ENCODE measurements at places on chromosomes 2 and 18.

DNA sequence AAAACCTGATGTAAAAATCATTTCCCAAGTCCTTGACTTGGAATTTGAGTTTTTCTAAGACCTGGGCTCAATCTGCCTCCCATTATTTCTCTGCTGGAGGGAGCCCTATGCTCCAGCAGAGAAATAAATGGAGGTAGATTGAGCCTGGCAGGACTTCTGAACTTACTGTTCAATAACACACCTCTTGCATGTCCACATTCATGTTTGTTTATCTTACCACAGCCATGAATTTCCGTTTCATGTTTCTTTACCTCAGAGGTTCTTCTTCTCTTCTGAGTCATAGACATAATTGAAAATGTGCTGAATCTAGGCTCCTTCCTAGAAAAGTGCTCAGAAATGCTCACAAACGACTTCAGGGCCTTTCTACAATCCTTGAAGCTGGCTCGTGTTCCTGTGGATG, 170.8 kb downstream of the PMAIP1 start:
- no peak for DNase-seq
- no peaks in the 10 kb centered on the region for H3K27me3 ChIP-seq
- H3K36me3 ChIP-seq, result no peaks in the 10 kb centered on the region

GRCh38 chr2:102032368-102033030, 40.7 kb downstream of the IL1R2 start:
- no peaks in the 10 kb centered on the region for H3K27me3 ChIP-seq
- H3K4me1 ChIP-seq, result peaks cover 26% of the 10 kb centered on the region
- H3K36me3 ChIP-seq, result no peaks in the 10 kb centered on the region

- peak overlapping the region; percentile 78 for H3K27ac ChIP-seq
- H3K4me3 ChIP-seq, result peak overlapping the region; percentile 36
- H3K27me3 ChIP-seq, result no peaks in the 10 kb centered on the region
- H3K36me3 ChIP-seq, result no peaks in the 10 kb centered on the region
These were observed 36.6 kb upstream of the ASB1 start for GRCh38 chr2:238389988-238390589.

GRCh38 chr2:147223119-147223518, 621.7 kb upstream of the ACVR2A start:
- no peaks in the 10 kb centered on the region for H3K4me1 ChIP-seq
- DNase-seq, result no peak
- no peak overlapping the region for H3K4me3 ChIP-seq
- no peaks in the 10 kb centered on the region for H3K36me3 ChIP-seq
- no peak overlapping the region for H3K27ac ChIP-seq
- no peaks in the 10 kb centered on the region for H3K27me3 ChIP-seq

DNA sequence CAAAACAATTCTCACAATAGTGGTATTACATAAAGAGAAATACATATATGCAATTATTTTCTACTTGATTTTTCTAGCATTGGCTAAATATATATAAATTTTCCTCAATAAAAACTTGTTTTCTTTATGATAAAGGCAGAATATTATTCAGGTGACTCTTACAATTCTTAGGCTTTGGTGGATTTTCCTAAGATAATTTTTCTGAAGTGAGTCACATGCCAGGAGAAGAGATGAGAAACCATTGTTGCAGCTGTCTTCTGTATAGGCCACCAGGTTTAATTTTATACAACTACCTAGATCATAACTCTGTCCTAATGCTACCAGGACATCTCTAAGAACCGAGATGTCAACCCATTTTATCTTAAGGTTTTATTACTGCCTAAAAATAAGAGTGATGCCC, 552.4 kb upstream of the CDH2 start:
- no peak overlapping the region for H3K4me3 ChIP-seq
- H3K36me3 ChIP-seq, result no peaks in the 10 kb centered on the region
- no peaks in the 10 kb centered on the region for H3K4me1 ChIP-seq
- H3K27me3 ChIP-seq, result no peaks in the 10 kb centered on the region
- H3K27ac ChIP-seq, result no peak overlapping the region
- no peak for DNase-seq

- H3K36me3 ChIP-seq, result no peaks in the 10 kb centered on the region
- peaks cover 25% of the 10 kb centered on the region for H3K4me1 ChIP-seq
- peak overlapping the region; percentile 72 for H3K27ac ChIP-seq
- no peak for DNase-seq
- peak overlapping the region; percentile 68 for H3K4me3 ChIP-seq
These were observed 285.1 kb downstream of the MTX2 start for GRCh38 chr2:176554101-176555048.

DNA sequence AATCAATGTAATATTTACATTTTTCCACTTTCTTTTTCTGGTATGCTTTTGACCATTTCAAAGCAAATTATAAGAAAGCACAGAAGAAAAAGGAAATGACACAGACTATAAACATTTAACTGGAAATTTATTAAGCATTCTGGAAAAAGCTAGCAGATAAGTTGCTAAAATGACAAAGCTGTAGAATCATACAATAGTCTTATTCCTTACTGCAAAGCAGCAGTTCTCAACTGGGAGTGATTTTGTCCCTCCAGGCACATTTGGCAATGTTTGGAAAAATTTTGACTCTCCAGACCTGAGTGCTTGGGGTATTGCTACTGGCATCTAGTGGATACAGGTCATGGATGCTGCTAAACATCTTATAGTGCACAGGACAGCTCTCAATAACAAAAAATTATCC, 75.1 kb downstream of the MBD5 start:
- no peaks in the 10 kb centered on the region for H3K4me1 ChIP-seq
- H3K27ac ChIP-seq, result no peak overlapping the region
- no peaks in the 10 kb centered on the region for H3K27me3 ChIP-seq
- H3K36me3 ChIP-seq, result no peaks in the 10 kb centered on the region

DNA sequence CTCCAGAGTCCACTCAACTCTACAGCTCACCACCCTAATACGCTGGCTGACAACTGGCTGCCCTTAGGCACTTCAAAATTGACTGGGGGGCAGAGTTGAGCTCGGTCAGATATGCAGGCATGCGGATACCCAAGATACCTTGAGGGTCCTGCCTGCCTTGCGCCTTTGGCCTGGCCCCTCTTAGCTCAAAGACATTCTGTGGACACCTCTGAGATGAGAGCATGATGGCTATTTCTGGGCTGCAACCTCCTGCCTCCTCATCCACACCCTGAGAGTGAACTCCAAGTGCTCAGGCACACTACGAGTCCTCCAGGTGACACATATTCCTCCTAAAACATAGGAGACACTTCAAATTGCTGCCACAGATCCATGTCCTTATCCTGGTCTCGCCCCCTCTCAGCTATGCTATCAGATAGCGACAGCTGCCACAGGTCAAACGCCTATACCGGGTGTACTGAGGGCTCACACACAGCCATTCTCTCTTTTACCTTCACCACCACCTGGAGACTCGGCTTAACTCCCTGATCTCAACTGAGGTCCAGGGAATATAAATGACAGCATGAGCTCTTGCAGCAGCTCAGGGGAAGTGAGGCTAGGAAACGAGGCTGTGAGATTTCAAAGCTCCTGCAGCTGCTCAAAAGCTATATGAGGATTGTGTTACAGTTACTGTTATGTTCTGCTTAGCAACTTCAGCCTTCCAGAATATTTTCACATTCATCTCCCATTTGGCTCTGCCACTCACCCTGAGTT, 60.5 kb upstream of the TEX51 start:
- no peaks in the 10 kb centered on the region for H3K27me3 ChIP-seq
- H3K27ac ChIP-seq, result no peak overlapping the region
- H3K4me3 ChIP-seq, result no peak overlapping the region
- no peaks in the 10 kb centered on the region for H3K36me3 ChIP-seq
- no peaks in the 10 kb centered on the region for H3K4me1 ChIP-seq
- DNase-seq, result no peak

DNA sequence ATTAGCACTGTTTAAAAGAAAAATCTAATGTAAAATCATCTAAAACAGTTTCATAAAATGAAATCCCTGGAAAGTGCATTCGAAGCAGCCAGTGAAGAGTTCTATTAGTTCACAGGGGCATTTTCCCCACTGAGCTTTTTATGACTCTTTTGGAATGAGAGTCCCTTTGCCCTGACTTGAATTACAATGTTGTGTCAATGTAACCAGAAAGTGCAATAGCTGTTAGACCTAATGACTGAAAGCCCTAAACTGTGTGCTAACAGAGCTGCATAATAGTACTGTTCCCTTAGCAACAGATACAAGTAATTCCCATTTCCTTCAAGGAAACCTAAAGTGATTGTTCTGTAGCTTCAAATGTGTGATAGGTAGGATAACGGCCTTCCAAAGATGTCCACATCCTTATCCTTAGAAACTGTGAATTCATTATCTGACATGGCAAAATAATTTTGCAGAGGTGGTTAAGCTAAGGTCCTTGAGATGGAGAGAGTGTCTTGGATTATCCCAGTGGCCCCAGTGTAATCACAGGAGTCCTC, 134.4 kb downstream of the L3MBTL4 start:
- no peak for DNase-seq
- no peaks in the 10 kb centered on the region for H3K36me3 ChIP-seq
- H3K27ac ChIP-seq, result no peak overlapping the region
- no peaks in the 10 kb centered on the region for H3K27me3 ChIP-seq
- no peak overlapping the region for H3K4me3 ChIP-seq

DNA sequence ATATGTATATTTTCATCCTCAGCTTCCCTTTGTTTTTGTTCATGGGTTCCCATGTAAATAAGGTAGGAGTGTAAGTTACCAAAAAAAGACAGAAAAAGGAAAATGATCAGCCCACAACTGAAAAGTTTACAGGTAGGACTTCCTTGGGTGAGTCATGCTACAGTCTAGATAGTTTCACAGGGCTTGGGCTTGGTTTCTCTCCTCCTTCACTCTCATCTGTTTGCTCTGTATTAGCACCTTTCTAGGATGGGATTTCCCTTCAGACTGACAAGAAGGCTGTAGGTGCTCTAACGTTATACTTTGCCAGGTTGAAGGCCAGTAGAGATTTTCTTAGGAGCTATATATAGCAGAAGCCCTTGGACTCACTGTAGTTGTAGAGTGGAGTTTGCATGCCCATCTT, 57.9 kb downstream of the FAM171B start:
- no peak overlapping the region for H3K27ac ChIP-seq
- no peaks in the 10 kb centered on the region for H3K36me3 ChIP-seq
- no peaks in the 10 kb centered on the region for H3K4me1 ChIP-seq

GRCh38 chr2:96486696-96487095, 18.5 kb downstream of the NEURL3 start:
- no peak for DNase-seq
- H3K27me3 ChIP-seq, result no peaks in the 10 kb centered on the region
- H3K36me3 ChIP-seq, result no peaks in the 10 kb centered on the region
- peak overlapping the region; percentile 66 for H3K27ac ChIP-seq

DNA sequence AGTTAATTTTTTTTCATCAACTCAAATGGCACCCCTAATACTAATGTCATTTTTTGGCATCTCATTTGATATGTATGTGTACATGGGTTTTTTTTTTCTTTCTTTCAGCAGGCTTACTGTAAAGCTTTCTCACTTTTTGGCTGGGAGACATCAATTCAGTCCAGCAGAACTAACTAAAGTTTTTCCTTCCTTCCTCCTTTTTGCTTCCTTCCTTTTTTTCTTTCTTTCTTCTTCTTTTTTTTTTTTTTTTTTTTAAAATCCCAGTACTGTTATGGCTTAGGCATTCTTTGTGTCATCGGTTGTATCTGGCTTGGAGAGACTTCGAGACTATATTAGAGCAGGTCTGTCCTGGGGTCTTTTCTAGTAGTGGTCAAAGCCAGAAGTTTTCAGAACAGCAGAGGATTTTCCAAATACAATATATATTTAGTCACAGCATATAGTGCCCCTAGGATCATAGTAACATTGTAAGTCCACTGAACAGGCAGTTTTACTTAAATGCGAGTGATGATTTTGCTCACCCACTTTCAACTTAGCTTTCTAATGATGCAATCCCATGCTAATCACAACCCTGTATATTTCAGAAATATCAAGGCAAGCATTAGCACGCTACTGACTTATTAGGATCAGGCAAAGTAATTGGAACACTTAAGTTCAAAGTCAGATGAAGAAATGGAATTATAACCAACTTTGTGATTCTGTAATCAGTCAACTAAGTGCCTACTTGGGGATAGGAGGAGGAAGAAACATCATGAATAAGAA, 4.0 kb downstream of the KLHL29 start:
- H3K4me3 ChIP-seq, result no peak overlapping the region
- no peak for DNase-seq
- H3K27me3 ChIP-seq, result no peaks in the 10 kb centered on the region
- H3K4me1 ChIP-seq, result peaks cover 12% of the 10 kb centered on the region
- H3K36me3 ChIP-seq, result no peaks in the 10 kb centered on the region

- no peaks in the 10 kb centered on the region for H3K36me3 ChIP-seq
- H3K27me3 ChIP-seq, result no peaks in the 10 kb centered on the region
- H3K4me3 ChIP-seq, result no peak overlapping the region
- H3K27ac ChIP-seq, result no peak overlapping the region
These were observed 31.1 kb upstream of the CXCR4 start for GRCh38 chr2:136149011-136149410.

DNA sequence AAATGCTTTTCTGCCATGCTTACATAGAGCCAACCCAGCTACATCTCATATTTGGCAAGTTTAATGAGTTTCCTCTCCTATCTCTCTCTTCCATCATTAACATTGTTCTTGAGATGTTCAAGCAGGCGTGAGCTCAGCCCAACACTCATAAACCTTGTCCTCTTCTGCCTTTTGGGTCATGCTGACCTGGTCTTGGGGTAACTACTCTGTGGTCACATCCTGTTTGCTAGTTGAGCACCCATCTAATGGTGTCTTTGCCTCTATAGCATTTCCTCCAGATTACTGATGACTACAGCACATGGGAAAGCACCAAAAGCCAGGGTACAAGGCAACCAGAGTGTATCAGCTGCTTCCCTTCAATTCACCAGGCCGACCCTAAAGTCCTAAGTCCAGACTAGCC, 366.9 kb upstream of the HNRNPA3 start:
- no peak overlapping the region for H3K27ac ChIP-seq
- H3K4me1 ChIP-seq, result no peaks in the 10 kb centered on the region
- no peaks in the 10 kb centered on the region for H3K27me3 ChIP-seq
- no peak for DNase-seq

DNA sequence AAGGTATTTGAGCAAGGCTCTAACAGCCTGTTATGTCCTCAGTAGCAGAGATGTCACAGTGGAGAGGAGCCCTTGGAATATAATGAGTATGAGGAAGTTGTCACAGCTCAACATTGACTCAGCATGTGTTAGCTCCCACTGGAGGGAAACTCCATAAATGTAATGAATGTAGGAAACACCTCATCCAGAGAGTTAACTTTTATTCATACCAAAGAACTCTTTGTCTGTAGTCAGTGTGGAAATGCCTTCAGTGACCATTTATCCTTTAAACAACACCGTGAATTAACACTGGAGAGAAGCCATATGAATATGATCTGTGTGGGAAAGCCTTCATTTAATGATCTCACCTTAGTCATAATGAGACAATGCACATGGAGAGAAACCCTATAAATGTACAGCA, 59.7 kb downstream of the CYP1B1 start:
- no peak overlapping the region for H3K4me3 ChIP-seq
- H3K27ac ChIP-seq, result no peak overlapping the region
- DNase-seq, result no peak
- no peaks in the 10 kb centered on the region for H3K4me1 ChIP-seq
- H3K27me3 ChIP-seq, result no peaks in the 10 kb centered on the region

- no peak overlapping the region for H3K27ac ChIP-seq
- H3K36me3 ChIP-seq, result peaks cover 9% of the 10 kb centered on the region
- H3K4me3 ChIP-seq, result no peak overlapping the region
These were observed 260.3 kb downstream of the HDAC4 start for GRCh38 chr2:239140346-239141020.
